A549 (cell line): ENCODE measurements at places on chromosomes 6 and 20. TPM values are rescaled to one million over a fixed set of nuclear protein-coding genes. Genes with fewer than 3 reads are reported as not detected.

DNA sequence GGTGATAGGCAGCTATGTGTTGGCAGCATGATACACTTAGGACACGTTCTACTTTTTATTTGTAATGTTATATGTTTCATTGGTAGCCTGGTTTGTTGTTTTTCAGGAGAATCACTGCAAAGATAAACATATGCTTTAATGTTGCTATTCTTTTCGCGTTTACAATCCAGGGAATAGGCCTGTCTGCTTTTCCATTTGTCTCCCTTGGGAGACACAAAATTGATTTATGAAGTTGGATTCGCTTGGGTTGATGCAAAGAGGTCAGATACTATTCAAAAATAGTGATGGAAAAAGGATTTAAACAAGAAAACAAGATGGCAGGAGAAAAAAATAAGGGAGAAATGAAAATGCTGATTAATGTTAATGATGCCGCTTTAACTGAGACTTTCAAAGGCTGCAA, 179.5 kb upstream of the SOX4 start:
- DNase-seq = no peak

- DNase-seq = peak; percentile 72
Measured at GRCh38 chr6:33208091-33208967, at the start of gene RING1. Gene RING1 (plus strand): TSS chr6:33208500. CDS start chr6:33208823, 323 bp downstream.

Gene GPR6
- not detected in 3 replicates for polyA plus RNA-seq

DNA sequence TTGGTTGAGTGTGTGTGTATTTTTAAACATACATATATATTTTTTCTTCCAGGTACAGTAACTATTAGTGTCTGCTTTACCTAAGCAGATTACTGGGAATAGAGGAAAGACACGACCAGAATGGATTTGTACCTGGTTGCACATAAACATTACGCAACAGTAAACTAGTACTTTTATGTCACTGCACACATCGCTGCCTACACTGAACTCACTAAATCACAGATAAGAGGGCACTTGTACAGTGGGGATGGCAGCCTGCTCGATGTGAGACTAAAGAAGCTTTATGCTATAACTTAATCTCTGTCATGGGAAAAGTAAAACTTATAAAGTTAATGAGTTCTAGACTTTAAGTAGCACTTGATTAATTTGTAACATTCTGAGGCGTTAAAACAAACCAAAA, 89.5 kb upstream of the SIM1 start:
- DNase-seq = no peak

- DNase-seq = no peak
Measured at GRCh38 chr20:50510706-50511542, 741 bp downstream of the PTPN1 start.

Gene HLA-DQB1
- not detected in 3 replicates for polyA plus RNA-seq

Gene ABHD16B
- polyA plus RNA-seq = not detected in 3 replicates
